Spinal cord (tissue), 10 donors: ENCODE measurements at places on chromosomes 13 and 19. TPM values are rescaled to one million over a fixed set of nuclear protein-coding genes. Genes with fewer than 3 reads are reported as not detected.

- H3K4me3 ChIP-seq: no peak overlapping the region
- peaks cover 32% of the 10 kb centered on the region for H3K4me1 ChIP-seq
- DNase-seq: no peak
- peaks cover 17% of the 10 kb centered on the region for H3K36me3 ChIP-seq
Measured at GRCh38 chr19:45253396-45254027, 2.4 kb downstream of the MARK4 start.

FPR3 gene
- total RNA-seq: 0.17 TPM

DNA sequence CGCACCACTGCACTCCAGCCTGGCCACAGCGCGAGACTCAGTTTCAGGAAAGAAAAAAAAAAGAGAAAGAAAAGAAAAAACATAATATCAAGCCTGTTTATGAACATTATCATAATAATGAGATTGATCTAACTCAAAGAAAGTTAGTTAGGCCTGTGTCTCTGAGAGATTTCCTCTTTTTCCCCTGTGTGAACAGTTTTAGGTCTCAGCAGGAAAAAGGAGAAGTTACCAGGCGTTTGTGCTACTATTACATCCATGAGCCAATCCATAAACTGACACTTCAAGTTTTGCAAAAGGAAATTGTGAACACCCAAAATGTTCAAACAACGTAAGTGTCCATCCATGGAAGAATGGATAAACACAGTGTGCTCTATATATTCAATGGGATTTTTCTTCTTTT is 3.8 kb downstream of the TARM1 start:
- H3K36me3 ChIP-seq: no peaks in the 10 kb centered on the region
- no peaks in the 10 kb centered on the region for H3K27me3 ChIP-seq
- no peak overlapping the region for H3K4me3 ChIP-seq
- H3K4me1 ChIP-seq: no peaks in the 10 kb centered on the region
- no peak overlapping the region for H3K27ac ChIP-seq
- no peak for DNase-seq

GRCh38 chr19:10417541-10418234 is 2.6 kb upstream of the PDE4A start:
- no peaks in the 10 kb centered on the region for H3K36me3 ChIP-seq
- no peak overlapping the region for H3K27ac ChIP-seq
- H3K4me3 ChIP-seq: no peak overlapping the region
- no peak for DNase-seq
- H3K27me3 ChIP-seq: peaks cover 72% of the 10 kb centered on the region

GRCh38 chr19:31354316-31354715 is 5.1 kb upstream of the TSHZ3 start:
- peaks cover 51% of the 10 kb centered on the region for H3K4me1 ChIP-seq
- H3K27me3 ChIP-seq: peaks cover 64% of the 10 kb centered on the region
- H3K36me3 ChIP-seq: no peaks in the 10 kb centered on the region
